ENCODE measurements at places on chromosomes 6 and 20. TPM values are rescaled to one million over a fixed set of nuclear protein-coding genes. Genes with fewer than 3 reads are reported as not detected.

- DNase-seq, result no peak
Observed at GRCh38 chr6:124866040-124866439, 96.2 kb upstream of the RNF217 start.

DNA sequence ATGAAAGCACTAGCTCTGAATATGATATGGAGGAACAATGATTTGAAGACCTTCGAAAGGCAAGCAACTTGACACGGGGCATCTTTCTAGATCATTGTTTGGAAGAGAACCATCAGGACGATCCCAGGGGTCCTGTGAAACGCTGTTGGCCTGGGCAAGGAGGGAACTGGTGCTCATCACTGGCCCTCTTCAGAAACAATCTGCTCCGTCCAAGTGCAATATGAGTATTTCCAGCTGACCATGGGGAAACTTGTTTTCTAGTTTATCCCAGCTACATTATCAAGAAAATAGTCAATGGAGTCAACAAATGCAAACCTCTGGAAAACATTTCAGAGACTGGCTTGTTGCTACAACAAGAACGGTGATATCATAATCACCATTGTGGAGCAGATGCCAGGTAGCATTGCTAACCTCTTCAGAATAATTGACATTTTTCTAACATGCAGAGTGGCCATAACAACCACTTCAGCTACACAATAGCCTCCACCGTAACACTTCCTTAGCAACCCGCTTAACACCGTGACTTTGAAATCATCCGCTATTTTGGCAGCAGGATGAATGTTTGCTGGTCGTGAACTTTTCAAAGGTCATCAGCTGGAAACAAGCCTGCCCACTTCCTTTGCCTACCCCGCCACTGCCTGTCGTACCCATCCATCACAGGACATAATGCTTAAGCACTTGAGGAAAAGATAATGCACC, 112.0 kb upstream of the PDE10A start:
- DNase-seq, result no peak

DNA sequence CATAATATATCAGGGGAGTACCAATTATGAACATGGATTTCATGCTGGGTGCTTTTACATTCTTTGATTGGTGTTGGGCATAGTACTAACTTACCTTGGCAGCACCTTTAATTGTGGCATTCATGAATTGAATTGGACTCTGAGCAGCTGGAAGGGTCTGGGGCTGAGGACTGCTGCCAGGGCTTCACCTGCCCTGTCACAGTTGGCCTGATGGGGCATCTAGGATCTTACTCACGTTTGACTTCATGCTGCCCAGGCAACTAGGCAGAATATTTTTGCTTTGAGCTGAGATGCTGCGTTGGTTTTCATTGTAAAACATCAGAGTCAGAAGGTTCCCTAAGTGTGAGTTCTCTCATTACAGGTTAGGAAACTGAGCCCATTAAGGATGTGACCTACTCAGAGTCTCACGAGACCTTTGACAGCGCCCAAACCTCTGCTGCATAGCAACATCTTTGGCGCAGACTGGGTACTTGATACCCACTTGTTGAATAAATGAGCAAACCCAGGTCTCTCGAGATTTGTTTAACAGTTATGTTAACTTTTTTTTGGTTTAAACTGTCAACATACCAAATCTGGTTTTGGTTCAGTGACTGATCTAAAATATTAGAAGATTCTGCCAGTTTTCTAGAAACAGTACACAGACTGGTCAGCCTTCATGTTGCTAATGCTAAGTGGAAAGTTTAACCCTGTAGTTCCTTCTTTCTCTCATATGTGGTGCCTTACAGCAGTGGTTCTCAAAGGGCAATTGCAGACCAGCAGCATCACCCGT, 104.9 kb downstream of the TCP11 start:
- no peak for DNase-seq

SAMD5 gene
- not detected for total RNA-seq

MAP7 gene
- 1.8 TPM for total RNA-seq
